ENCODE measurements at places on chromosomes 1 and 21.

GRCh38 chr1:159936273-159936904, 9.0 kb downstream of the IGSF9 start:
- DNase-seq: peak; percentile 64

GRCh38 chr1:159030877-159031447, 21.3 kb downstream of the IFI16 start:
- no peak for DNase-seq

DNA sequence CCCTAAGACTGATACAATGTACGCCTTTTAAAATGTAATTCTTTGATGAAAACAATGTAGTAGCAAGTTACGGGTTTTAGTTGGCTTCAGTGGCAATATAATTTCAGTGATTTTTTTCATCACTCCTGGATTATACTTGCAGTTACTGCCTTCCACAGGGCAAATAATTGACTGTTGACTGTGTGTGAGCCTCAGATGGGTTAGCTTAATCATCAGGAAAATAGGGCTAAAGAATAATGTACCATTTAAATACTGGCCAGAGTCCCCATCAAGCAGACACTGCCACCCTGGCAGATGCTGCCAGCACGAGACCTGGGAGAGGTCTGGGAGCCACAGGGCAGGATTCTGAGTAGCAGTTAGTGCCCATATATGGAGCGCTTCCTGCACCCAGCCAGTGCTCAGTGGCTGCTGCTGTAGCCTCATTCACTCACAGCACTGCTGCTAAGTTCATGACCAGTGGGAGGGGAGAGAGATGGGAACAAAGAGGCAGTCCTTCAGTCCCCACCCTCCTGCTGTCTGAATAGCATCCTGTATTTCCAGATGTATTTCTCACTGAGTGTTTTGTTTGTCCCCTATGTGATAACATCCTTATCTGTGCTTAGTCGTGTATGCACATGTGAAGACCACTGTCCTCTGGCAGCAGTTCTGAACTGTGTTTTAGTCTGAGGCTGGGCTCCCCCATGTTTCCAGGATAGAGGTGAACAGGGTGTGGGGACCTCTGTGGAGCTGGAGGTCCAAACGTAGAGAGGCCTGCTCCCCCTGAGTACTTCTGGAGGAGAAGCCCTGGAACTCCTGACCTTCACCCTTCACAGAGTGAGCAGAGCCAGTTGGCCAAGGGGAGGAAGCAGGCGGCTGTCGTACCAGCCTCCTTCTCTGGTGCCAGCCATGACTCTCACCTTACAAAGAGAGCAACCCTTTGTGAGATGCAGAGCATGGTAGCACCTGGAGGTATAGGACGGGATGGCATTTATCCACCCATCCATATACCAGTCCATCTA, 80.4 kb downstream of the ADARB1 start:
- no peak for DNase-seq

DNA sequence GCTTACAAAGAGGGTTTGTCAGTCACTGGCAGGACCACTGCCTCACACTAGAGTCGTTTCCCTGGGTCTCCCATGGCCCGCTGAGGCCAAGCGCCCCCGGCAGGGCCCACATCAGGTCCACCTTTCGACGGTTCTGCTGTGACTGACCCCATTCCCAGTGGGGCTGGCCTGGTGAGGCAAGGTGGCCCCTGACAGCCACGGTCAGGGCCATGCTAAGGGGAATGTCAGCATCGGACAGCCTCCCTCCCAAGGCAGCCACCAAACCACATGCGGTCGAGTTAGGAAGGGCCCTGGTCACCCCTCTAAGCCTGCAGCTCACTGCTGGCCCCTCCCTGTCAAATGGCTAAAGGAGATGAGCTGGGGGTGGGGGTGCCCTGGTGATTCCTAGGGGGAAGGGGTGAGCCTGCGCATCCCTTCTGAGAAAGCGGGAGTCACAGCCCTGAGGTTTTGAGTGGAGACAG, 2.9 kb upstream of the KIF17 start:
- DNase-seq: no peak

DNA sequence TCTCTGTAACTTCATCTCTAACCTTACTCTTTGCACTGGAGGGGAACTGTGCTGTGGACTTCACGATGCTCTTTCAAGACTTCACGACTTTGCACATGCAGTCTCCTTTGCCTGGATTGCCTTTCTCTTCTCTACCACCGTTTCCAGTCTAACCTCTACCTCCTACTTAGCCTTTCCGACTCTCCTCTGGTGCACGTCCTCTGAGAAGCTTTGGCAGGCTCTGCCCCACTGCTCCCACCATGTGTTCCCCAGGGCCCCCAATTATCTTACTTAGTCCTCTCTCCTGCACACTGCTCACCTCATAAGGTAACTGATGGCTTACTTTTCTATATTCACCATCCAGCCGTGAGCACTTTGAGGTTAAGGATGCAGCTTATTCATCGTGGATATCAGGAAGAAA, 101.7 kb upstream of the GJB5 start:
- no peak for DNase-seq

DNA sequence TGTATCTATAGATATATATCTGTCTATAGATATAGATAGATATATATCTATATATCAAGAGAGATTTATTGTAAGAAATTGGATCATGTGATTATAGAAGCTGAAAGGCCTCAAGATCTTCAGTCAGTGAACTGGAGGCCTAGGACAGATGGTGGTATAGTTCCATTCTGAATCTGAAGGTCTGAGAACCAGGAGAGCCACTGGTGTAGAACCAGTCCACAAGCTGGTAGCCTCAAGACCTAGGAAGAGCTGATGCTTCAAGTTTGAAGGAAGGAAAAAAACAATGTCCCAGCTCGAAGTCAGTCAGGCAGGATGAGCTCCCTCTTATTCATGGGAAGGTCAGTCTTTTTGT, 213.2 kb upstream of the JUN start:
- DNase-seq: no peak

GRCh38 chr1:31667065-31667785, 22.5 kb upstream of the PEF1 start:
- no peak for DNase-seq

- DNase-seq: no peak
Measured at GRCh38 chr1:234458352-234459017, 20.5 kb downstream of the TARBP1 start.

- no peak for DNase-seq
Measured at GRCh38 chr21:41745026-41745820, 21.6 kb downstream of the RIPK4 start.

- no peak for DNase-seq
Measured at GRCh38 chr1:239814306-239814881, 277.3 kb upstream of the FMN2 start.

DNA sequence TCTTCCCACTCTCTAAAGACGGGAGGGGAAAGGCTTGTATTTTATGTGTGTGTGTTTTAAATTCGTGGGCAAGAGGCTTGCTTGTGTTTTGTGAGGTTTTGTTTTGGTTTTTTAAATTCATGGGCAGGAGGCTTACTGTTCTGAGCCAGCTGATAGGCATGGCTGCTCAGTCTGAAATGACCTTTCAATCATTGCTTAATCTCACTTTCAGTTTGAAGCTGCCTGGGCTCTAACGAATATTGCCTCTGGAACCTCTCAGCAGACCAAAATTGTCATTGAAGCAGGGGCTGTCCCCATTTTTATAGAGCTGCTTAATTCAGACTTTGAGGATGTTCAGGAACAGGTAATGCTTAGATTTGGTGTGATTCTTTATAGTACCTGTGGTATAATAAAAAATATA, 20.3 kb upstream of the TXLNA start:
- no peak for DNase-seq

DNA sequence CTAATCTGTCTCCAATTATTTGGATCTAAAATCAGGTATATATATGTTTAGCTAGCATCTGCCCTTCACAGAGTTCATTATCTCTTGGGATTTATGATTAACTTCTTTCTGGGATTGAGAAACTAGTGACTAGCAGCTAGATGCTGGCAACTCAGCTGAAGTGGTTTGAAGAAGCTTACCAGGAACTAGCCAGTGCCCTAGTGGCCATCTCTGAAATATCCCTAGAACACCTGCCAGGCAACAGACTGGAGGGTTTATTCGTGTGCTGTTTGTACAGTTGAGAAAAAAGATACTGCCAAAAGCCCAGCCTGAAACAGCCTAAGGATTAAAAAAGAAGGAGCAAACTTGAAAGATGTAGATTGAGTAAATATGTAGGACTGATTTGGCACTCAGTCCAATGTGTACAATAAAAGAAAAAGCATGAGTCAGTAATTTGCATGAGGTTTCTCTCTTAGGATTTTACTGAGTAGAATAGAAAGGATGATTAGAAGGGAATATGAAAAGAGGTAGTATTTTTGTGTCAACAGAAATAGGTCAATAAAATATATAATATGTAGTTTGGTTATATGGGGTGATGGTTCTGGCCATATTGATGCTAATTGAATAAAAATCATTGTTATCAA, 1144.6 kb upstream of the ADGRL2 start:
- DNase-seq: no peak

GRCh38 chr1:78284354-78284753, 206.4 kb upstream of the PTGFR start:
- no peak for DNase-seq

- DNase-seq: no peak
Measured at GRCh38 chr1:173867141-173867752, 542 bp downstream of the GAS5 start.

- DNase-seq: no peak
Measured at GRCh38 chr1:108570998-108571401, 11.1 kb downstream of the EEIG2 start.

GRCh38 chr1:6438047-6438525, 13.5 kb downstream of the ESPN start:
- DNase-seq: peak; percentile 40

DNA sequence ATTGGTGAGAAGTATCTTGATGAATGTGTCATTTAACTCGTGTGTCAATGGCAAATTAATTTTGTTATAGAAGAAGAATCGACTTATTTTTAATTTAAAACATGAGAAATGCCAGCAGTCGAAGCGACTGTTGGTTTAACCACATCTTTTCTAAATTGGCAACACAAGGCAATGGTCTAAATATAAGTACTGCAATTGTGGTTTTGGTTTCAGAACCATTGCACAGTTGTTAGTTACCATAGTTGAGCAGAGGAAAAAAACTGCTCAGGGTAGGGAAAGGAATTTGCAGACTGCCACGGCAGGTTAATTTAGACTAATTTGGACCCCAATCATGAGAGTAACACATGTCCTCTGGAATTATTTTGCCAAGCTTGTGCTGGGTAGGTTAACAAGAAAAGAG, 185.6 kb upstream of the RUNX1 start:
- no peak for DNase-seq

- no peak for DNase-seq
Measured at GRCh38 chr1:81439046-81439823, 361.5 kb upstream of the ADGRL2 start.

DNA sequence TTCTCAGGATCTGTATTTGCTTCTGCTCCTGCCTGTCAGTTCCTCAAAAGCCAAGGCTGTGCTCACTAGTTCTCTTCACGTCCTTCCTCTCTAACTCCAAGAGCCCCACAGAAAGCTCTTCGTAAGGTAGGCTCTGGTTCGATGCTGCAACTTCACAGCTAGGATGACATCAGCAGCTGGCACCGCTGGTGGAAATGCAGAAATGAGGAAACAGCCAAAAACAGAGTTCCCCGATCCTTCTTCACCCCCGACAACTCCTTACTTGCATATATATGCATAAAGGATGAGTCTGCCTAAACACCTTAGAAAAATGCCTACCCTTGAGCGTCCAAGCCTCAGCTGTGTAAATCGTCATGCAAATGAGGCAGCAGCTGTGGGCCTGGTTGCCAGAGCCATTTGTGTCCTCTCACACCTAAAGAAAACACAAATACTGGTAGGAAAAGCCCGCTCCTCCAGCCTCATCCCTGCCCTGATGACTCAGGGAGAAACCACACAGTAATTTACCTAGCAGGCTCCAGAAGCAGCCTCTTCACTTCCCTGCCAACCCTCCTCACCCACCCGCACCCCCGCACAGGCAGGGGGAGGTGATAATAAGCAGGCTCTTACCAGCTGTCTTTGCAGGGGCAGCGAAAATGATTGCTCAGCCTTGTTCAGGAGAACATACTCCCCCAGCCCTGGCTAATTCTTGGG, 28.2 kb downstream of the BATF3 start:
- DNase-seq: no peak

GRCh38 chr21:39064325-39065012, 118.8 kb downstream of the PSMG1 start:
- DNase-seq: no peak

GRCh38 chr1:74465193-74465681, 47.2 kb downstream of the LRRC53 start:
- DNase-seq: no peak

DNA sequence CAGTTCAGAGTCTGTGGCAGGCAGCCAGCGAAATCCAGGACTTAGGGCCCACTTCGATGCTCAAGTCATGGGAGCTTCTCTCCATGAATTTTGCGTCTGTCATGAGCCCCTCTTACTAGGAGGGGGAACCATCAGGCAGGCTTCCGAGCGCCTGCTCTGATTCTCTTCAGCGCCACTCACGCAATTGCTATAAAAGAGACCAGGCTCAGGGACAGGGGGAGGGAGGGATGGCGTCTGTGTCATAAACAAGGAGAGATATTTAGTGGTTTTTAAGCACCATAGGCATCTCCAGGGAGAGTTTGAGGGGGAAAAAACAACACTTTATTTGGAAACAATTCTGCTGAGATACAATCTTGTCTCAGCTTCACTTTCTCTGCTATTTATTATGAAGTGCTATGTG, 60.6 kb downstream of the NAV1 start:
- DNase-seq: no peak

DNA sequence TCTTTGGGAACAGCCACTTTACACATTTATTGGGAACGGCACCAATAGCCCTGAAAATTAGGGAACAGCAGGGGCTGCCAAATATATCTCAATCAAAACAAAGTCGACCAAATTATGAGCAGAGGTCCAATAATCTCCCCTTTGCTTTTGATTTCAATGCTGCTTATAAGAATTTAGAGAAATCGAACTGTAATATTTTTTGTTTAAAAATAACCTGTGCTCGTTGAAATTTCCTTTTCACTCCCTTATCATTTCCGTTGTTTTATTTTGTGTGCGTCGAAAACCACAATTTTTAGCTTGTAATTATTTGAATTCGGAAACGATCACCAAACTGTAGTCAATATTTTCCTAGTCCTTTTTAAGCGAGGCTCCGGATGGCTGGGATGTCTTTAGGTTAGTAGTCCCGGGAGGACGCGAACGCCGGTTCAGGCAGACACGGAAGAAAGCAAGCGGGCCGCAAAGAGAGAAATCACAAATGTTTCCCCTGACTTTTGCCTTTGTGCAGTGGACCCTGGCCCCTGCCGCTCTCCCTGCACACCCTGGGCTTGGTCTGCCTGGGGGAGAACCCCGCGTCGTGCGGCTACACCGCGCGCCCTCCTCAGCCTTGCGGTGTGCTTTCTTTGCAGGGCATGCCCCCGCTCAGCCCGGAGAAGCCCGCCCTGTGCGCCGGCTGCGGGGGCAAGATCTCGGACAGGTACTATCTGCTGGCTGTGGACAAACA, 2.3 kb downstream of the LHX9 start:
- DNase-seq: no peak

DNA sequence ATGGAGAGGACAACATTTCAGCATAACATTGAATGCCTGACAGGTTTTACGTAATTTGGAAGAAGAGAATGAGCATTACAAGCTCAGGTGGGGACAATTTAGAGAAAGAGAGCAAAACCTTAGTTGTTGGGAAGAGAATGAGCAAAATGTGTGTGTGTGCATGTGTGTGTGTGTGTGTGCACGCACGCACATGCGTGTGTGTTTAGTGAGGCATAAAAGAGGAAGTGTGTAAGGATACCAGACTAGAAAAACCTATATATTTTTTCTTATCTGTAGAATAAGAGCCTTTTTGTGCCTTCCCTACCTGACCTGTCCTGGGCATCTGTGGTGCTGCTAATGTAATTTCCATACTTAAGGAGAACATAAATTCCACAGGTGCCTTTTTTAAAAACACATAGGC, 99.0 kb upstream of the PLXNA2 start:
- no peak for DNase-seq

GRCh38 chr1:28437924-28438699, 67.7 kb upstream of the RCC1 start:
- no peak for DNase-seq

Data from activated naive CD8-positive, alpha-beta T cell treated with anti-CD3 and anti-CD28 coated beads, Interleukin-2, amount 50 U/mL, for 16 hours (primary cell).